ENCODE measurements at places on chromosomes 7 and 10.

DNA sequence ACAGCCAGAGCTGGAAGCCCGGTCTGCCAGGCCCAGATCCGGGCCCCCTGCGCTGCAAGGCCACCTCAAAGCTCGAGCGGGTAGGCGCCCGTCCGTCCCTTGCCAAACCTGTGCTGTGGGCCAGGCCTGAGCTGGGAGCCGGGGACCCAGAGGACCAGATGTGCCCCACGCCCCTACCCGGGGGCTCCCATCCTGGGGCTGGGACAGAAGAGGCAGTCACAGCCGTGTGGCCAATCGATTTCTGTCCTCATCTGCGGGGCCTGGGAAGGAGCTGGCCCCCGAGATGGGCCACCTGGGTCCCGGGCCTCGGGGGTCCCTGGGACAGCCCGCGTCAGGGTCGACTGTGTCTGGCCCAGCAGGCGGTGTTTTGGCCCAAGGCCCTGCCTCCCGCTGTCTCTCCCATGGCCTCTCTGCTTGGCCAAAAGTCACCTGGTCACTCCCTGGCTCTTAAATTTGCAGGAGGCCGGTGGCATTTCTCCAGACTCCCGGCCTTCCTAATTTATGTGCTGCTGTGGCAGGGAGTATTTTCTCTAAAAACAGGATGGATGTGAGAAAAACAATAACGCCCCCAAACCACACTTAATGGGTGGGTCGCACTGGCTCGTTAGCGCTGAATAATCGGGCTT is 63.8 kb downstream of the UNCX start:
- DNase-seq = no peak

DNA sequence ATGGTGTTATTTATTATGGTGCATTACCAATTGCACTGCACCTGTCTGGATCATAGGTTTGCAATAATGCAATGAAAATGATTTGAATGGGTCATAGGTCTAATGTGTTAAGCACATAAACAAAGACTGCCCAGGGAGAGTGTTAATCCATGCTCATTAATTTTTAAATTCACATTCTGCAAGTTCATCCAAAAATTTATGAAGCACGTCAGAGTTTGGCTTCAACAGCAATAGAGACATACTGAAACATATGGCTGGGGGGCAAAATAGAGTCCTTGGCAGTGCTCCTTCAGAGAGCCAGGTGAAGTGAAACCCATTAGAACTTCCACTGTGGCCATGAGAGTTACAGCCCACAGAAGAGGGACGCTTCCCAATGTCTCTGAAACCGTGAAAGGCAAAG is 441.1 kb downstream of the POM121L12 start:
- DNase-seq = no peak

GRCh38 chr7:44793919-44794318 is 2.6 kb upstream of the PPIA start:
- no peak for DNase-seq

GRCh38 chr7:2084781-2085505 is 147.8 kb downstream of the MAD1L1 start:
- no peak for DNase-seq

- DNase-seq = no peak
Observed at GRCh38 chr10:21363092-21363730, 162.3 kb downstream of the SKIDA1 start.

- no peak for DNase-seq
Observed at GRCh38 chr10:25694206-25694933, 239.7 kb upstream of the MYO3A start.

- no peak for DNase-seq
Observed at GRCh38 chr7:22316914-22317313, 40.0 kb downstream of the RAPGEF5 start.

DNA sequence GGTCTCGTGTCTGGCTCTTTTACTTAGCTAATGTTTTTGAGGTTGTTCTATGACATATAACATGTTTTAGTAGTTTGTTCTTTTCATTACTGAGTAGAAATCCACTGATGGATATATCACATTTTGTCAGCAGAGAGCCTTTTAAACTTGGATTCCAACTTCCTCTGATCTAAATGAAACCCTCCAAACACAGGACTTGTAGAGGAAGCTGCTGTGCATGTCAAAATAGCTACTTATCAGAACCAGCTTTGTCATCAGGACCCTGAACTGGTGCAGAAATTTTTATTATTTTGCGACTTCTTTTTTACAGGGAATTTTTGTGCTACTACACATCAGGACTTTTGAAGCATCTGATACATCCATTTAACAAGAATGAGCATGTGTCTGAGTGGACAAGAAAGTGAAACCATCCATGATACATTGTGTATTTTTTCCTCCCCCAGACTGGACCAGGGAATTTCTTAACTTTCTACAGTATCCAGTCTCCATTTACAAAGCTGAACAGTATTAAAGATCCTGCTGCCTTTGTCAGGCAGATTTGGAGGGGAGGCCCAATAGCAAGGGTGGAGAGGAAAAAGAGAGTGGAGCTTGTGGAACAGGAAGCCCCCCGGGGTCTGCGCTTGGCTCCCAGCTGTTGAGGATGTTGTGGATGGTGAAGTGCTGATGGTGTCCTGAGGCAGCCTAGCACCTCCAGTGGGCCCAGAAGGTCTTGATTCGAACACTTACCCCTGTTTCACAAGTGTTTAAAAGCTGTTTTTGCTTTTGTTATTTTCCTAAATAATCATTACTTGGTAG is 29.3 kb upstream of the MTPAP start:
- no peak for DNase-seq

DNA sequence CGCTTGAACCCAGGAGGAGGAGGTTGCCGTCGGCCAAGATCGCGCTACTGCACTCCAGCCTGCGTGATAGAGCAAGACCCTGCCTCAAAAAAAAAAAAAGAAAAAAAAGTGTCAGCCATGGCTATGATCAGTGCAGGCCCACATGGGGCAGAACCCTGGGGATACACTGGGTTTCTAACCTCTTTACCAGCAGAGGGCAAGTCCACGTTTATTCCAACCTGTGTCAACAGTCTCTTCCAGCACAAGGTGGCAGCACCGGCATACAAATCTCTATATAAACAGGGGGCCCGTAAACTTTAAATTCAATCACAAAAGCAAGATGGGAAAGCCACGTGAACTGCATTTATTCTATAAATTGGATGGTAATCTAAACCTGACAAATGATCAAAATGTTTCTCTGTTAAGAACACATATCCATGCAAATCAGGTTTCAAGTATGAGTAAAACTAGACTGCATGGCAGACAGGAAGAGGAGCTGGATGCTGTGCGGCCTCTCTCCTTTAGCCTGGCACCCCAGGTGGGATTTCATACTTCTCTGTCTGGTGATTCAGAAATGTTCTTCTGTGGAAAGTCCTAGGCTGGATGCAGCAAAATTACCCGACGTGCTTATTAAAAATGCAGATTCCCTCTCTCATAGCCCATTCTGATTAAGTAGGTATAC is 60.0 kb upstream of the STEAP1B start:
- peak; percentile 82 for DNase-seq

DNA sequence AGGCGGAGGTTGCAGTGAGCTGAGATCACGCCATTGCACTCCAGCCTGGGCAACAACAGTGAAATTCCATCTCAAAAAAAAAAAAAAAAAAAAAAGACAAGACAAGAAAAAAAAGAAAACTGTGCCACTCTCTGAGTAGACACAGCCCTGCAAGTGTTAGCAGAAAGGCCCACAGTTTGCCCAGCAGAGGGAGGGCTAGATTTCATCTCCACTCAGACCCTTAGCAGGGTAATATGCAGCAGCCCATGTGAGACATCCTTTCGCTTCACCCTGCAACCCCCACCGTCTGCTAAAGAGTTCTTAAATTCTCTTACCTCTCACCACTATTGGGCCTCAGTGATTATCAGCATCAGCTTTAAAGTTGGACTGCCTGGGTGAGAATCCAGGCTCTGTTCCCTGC is 38.2 kb downstream of the CTNNA3 start:
- no peak for DNase-seq

DNA sequence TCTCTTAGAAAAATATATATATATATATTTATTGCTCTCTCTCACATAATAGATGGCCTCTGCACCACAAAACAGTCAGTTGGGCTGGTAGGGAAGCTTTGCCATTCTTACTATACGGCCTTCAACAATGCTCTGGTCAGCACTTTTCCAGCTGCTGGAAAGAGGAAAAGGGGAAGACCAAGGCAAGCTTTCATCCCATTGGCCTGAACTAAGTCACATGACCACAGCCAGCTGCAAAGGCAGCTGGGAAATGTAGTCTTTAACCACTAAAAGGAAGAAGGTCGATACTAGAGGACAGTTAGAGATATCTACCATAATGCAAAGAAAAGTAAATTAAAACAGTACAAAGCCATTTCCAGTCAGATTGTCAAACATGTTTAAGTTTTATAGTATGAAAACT is 58.4 kb upstream of the MACROH2A2 start:
- peak; percentile 41 for DNase-seq

GRCh38 chr7:140902303-140902953 is 22.3 kb downstream of the BRAF start:
- peak; percentile 64 for DNase-seq

GRCh38 chr7:120091807-120092206 is 181.2 kb upstream of the KCND2 start:
- no peak for DNase-seq

DNA sequence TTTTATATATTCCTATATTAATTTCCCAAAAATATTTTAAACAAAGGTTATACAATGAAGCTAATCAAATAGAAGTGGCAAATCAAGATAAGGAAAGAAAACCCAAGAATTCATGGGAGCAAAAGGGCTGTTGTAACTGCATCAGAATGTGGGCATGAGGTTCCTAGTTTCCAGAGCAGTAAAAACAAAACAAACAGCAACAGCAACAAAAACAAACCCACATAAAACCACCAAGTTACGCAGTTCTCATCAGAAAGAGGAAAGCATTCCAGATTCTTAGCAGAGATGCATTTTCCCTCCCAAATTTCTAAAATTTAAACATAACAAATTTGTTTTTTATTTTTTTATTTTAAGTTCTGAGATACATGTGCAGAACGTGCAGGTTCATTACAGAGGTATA is 34.8 kb upstream of the MSMB start:
- no peak for DNase-seq

DNA sequence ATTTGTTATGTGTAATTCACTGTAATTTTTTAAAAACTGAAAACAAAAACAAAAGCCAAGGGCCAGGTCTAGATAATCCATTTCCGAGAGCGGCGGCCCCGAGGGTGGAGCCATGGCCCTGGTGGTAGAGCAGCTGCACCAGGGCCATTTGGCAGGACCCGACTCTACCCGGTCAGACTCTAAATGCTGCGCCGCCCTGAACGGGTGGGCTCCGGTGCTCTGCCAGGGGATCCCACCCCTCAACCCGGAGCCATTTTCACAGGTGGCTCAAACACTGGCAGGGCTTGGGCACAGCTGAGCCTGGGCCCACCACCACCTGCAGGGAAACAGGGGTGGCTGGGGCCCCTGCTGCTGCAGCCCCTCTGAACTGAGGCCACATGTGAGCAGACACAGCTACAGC is 56.9 kb downstream of the DPYSL4 start:
- DNase-seq = no peak

GRCh38 chr7:721619-722248 is 4.8 kb upstream of the DNAAF5 start:
- DNase-seq = no peak

DNA sequence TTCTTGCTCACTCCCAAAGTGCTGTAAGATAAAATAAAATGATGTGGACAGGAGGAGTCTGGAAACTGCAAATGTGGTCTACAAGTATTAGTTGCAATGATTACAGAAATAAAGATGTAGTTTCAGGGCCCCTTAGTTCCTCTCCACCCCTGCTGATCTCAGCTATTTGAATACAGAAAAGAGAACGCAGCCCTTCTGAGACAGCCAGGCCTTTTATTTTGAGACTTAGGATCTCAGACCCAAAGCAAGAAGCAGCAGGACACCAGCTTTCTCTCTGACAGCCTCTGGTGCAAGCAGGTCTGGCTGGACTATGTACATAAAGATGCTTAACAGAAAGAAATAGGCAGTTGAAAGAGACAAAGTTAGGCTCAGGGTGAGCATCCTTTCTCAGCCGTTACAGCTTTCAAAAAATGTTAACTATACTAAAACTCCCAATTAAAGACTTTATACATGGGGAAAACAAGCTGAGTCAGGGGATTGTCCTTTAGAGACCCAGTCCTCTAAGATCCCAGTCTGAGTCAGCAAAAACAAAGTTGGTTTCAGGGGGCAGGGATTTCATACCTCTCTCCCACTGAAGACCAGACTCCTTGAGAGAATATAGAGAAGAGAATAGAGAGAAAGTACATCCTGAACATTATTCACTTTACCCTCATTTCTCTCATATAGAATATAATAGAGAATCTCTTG is 220.4 kb downstream of the TMEM178B start:
- no peak for DNase-seq

DNA sequence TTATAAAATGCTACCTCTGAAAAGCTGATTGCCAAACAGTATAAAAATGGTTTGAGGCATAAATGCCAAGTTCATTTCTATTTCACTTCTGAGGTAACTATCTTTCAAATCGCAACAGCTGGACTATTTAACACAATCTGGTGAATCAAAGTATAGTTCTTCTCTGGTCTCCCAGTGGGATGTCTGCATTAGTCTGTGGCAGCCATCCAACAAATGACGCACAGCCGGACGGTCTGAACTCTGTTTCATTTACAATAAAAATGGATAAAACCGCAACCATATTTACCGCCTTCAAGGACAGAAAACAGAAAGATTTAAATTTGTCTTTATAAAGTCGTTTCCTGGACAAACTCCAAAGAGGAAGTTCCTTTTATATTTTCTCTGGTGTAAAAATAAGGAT is 41.9 kb downstream of the ENO4 start:
- DNase-seq = no peak

DNA sequence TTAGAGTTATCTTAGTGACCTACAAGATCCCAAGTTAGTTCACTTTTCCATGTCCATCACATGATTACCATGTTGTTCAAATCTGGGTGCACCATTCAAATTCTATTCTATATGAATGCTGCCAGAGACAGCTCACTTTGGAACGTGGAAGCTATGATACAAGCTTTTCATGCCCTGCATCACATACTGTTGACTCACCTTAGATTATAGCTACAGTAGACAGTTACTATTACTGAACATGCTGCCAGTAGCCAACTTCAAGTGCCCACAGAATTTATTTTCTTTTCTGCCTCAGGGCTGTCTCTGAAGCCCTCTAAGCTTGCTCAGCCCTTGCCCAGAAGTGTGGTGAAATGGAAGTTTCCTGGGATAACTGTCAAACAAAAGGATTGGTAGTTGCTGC is 231.1 kb downstream of the GPR158 start:
- DNase-seq = no peak
